ENCODE measurements at places on chromosomes 7 and 10.

DNA sequence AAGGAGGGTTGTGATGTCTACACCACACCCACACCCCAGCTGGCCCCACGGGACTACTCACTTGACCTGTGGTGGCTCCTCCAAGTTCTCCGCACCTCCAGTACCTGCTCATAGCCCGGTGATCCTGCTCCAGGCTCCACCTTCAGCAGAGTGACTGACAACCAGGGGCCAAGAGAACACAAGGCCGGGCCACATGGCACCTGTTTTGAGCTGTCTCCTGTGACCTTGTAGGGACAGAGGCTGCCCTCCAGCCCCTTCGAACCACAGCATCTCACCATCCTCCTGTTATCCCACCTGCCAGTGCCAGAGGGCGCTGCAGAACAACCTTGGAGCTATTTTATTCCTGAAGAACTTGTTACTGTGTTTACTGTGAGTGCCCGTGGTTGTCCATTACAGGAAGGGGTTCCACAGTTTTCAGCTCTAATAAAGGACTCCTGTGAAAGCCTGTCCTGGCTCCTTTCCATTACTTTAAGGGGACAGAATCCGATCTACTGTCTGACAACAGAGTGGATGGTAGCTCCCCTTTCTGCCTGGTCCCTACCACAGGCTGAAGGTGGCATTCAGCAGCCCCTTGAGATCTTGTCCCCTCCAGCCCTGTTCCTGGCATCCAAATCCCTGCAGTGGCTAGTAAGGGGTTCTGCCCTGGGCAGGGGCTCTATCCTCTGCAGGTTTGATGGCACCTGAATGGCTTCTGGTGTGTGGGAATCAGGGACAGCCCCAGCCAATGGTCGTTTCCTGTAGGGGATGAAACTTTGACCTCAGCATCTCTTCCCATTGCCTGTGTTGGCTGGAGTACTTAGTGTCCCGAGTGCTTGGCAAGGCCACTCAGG lies 50.8 kb downstream of the C10orf120 start:
- peak; percentile 50 for DNase-seq

DNA sequence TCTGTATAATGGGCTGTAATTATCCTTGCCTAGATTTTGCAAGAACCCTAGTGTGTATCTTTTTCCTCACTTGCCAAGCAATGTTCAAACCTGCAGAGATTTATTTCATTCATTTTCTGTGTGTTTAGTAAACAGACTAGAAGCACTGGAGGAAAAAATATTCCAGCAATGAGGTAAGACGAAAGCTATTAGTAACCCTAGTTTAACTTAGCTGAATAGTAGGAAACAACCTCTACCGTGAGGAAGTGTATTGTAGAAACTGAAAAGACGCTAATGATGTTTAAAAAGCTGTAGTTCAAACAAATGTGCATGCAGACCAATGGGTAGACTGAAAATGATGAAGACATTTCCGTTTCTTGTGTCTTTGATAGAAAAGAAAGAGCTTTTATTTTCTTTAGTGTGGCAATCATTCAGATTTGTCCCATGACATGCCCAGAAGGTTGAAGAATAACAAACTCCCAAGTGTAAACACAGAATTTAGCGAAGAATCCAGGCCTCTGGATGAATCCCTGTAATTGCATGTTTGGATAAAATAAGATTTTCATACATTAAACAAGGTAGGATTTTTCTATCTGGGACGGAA lies 20.7 kb downstream of the CAV1 start:
- DNase-seq = no peak

GRCh38 chr7:142886866-142887265 lies 1.3 kb upstream of the TRPV6 start:
- DNase-seq = no peak

- DNase-seq = no peak
Measured at GRCh38 chr7:25333296-25333928, 105.1 kb upstream of the NPVF start.

DNA sequence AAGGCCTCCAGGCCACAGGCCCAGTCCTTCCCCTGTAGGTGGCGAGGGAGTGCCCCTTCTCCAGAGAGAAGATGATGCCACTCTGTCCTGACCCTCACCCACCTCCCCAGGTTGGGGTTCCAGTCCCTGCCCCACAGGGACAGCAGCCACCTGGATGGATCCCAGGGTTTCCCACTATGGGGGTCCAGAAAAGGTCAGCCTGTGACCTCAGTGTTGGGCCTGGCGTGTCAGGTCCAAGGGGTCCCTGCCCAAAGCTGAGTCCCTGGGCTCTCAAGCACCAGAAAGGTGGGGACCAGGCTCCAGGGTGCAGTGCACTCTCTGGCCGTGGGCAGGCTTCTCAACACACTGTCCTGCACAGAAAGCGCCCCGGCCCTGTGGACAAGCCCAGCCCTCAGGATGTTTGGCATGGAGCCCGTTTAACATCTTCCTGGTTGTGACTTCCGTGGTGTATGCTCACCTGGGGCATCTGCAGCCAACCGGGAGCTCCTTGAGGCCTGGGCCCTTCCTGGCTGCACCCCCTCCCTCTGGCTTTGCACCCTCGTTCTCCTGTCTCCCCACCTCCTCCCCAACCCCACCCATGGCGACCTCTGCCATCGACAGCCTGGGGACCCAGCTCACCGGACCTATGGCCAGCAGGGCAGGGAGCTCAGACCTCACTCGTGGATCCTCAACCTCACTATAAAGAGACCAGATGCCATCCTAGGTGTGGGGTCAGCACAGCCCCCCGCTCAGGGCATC lies 58.3 kb upstream of the PPP2R2D start:
- DNase-seq = no peak

- DNase-seq = peak; percentile 86
Measured at GRCh38 chr10:72802763-72803505, 90.6 kb upstream of the OIT3 start.

DNA sequence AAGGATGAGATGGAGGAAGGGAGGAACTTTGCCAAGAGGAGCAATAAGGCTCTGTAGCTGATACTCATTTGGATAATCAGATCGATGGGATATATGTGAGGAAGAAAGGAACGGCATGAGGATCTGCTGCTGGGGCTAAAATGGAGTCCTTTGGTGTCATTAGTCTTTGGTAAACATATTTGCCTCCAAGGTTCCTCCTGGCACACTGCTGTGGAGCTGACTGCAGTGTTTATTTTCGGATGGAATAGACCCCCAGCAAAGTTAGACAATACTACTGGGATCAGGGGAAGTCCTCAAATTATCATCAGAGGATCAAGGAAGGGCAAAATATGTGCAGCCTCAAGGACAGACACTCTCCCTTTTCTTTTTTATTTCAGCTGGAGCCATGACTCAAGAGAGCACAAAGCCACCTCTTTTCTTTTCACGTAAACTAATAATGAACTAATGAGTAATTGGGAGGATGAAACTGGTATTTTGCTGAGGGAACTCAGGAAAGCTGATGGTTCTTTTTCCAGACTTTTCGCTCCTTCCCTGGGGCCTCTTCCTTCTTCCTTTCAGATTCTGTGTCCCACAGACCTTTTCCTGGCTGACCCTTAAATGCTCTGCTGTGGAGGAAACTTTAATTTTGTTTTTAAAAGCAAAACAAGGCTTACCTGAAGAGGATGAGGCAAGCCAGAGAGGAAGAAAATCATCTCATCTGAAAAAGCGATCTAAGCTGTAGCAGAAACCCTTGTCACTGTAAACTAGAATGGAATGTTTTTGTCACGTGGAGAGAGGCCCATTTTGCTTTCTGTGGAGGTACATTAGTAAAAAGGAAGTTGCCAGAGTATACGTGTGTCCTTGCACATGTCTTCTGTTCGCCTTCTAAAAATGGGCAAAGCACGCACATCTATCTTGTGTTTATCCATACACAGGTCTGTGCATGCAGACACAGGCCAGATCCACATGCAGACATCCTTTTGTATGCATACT lies 33.3 kb downstream of the LRMDA start:
- DNase-seq = no peak

GRCh38 chr10:99451499-99451788 lies 21.0 kb upstream of the GOT1 start:
- no peak for DNase-seq

DNA sequence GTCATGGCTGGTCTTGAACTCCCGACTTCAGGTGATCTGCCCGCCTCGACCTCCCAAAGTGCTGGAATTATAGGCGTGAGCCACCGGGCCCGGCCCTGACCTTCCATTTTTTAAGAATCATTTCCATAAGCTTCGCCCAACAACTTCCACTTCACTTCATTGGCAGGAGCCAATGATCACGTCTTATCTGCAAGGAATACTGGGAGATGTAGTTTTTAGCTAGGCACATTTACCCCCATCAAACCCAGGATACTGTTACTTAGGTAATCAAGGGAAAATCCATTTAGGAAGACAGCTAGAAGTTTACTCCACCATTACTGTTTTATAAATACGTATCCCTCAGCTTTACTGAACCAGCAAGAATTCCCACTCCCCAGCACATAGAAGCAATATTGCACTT lies 3.4 kb upstream of the CDK13 start:
- no peak for DNase-seq

- DNase-seq = no peak
Measured at GRCh38 chr10:78656417-78657162, 412.2 kb upstream of the ZMIZ1 start.

- no peak for DNase-seq
Measured at GRCh38 chr10:112739592-112740353, 210.3 kb upstream of the TCF7L2 start.

DNA sequence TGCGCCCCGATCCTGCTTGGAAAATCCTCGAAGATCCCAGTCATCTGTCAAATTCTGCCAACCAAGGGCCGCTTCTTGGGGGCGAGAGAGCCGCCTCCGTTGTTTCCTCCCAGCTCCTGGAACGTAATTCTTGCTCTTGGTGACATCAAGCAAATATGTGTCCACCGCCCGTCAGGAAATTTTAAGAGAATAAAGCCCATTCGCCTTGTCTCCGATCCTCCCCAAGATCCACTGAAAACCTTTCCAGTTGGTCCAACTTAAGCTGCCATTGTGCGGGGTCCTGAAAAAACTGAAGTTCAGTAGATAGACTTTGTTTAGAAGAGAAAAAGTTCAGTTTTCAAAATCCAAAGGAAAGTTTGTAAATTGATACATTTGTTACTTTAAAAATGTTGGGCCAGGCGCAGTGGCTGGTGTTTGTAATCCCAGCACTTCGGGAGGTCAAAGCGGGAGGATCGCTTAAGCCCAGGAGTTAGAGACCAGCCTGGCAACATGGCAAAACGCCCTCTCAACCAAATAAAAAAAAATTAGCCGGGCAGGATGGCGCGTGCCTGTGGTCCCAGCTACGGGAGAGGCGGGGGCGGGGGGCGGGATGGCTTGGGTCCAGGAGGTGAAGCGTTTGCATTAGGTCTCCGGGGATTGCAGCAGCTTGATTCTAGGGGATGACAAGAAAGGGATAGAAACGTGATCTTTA lies 1.0 kb upstream of the ZNF800 start:
- no peak for DNase-seq

GRCh38 chr7:139566736-139567646 lies 43.5 kb downstream of the CLEC2L start:
- no peak for DNase-seq

GRCh38 chr7:157736341-157736740 lies 399.5 kb downstream of the DNAJB6 start:
- no peak for DNase-seq

GRCh38 chr7:83936056-83936708 lies 258.4 kb downstream of the SEMA3A start:
- peak; percentile 76 for DNase-seq

DNA sequence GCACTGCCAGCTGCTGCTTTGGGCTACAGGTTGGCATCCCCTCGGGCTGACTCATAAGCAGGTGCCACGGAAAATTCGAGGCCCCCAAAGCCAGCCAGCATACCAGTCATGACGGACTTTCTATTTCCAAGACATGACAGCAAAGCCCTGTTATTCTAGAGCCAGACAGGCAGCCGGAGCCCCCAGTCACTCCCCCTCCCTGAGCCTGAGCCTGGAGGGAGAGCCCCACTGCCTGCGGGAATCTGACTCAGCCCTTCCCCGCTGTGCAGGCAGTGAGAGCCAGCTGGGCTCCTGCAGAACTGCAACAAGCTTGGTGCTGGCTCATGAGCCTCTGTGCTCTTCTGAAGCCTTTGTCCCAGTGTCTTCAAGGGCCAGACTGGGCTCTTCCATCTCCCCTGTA lies 15.8 kb downstream of the BTBD16 start:
- peak; percentile 42 for DNase-seq

DNA sequence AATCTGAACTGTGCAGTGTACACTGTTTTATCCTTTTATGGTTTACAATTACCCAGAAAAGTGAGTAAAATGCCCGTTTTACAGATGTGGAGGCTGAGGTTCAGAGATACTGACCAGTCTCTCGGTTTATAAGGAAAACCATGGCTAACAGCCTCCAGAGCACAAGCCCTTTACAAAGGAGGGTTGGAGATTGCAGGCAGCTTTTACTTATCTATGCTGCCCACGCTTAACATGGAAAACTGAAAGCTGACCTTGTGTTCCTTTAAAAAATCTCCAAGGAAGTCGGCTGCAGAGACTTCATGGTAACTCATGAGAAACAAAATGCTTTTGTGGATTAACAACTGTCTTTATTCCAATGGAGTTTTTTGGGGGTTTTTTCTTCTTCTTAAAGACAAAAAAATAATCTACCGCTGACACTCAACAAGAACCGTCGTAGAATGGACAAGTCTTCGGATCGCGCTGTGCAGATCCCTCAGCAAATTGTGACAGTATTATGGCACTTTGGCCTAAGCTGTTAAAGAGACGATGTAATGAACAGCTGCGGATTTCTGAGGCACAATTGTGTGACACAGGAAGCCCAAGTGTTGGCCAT lies 654 bp upstream of the SLF2 start:
- DNase-seq = no peak

DNA sequence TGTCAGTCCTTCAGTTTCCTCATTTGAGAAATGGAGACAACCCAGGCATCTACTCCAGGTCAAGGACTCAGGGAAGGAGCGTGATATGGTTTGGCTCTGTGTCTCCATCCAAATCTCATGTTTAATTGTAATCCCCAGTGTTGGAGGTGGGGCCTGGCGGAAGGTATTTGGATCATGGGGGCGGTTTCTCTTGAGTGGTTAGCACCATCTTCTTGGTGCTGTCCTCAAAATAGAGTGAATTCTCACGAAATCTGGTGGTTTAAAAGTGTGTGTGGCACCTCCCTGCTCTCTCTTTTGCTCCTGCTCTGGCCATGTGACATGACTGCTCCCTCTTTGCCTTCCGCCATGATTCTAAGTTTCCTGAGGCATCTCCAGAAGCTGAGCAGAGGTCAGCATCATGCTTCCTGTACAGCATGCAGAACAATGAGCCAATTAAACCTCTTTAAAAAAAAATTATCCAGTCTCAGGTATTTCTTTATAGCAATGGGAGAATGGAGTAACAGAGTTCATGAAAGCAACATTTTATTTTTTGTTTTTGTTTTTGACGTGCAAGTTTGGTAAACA lies 30.0 kb downstream of the ARHGAP22 start:
- no peak for DNase-seq
